ENCODE measurements at places on chromosomes 3 and 15.

DNA sequence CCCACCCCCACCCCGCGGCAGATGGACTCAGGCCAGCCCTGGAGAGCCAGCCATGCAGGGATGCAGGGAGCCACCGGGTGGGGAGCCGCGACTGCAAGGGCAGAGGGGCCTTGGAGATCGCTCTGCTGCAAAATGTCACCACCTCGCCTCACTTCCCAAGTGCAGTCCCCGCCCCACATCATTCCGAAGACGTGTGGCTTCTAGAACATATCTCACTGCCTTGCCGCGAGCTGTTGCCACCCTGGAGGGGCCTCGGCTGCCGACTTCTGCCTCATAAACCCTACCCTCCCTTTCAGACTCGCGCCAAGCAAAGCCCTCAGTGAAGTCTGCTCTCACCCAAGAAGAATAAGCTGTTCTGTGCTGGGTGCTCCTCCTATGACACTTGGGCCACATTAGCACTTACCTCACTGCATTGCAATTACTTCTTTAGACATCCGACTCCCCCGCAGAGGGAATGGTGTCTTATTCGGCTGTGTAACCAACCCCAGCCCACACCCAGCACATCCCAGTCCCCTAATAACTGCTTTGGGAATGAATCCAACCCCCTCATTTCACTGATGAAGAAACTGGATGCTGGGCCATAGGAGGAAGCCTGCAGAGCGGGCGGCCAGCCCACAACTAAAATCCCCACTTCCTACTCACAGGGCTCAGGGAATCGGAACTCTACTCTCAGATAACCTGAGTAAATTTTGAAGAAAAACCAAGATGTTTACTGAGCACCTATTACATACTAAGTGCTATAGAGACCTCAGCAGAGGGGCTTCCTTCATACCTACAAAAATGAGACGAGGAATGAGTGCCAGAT lies 8.6 kb downstream of the TLE3 start:
- no peak for DNase-seq

GRCh38 chr3:50248387-50248786 lies 12.4 kb downstream of the GNAI2 start:
- no peak for DNase-seq

DNA sequence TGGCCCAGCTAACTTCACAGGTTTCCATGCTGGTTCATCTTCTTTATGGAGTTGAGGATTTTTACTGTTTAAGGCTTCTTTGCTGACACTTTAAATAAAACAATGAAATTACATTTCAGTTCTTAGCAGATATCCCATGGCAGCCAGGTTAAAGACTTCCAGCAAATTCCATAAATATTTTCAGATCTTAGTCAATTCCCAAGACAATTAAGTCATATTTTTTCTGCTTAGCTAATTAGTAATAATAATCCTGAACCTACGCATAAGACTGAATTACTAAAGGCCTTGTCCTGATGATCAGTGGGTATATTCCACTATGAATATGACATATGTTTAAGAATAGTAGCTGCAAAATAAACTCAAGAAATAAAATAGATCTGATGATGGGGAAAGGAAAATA lies 83.3 kb downstream of the NR2E3 start:
- no peak for DNase-seq

DNA sequence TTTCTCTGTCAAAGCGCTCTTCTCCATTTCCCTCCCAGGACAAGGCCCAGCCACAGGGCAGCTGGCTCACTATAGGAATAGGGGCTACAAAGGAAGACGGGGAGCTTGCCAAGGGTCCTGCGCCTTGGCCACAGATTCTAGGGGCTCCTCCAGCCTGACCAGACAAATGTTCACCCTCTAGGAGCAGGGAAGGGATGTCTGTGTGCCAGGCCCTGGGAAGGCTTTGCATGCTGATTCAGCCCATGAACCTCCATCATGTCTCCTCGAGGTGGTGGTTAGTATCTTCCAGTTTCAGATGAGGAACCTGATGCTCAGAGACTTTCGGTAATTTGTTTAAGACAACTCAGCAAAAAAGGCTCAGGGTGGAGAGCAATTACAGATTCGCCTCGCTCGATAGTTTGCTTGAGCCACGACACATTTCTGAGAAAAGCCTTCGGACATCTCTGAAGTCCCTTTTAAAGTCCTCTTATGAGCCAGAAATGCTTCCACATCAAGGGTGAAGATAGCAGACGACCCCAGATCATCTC lies 110.0 kb downstream of the XXYLT1 start:
- DNase-seq = no peak

DNA sequence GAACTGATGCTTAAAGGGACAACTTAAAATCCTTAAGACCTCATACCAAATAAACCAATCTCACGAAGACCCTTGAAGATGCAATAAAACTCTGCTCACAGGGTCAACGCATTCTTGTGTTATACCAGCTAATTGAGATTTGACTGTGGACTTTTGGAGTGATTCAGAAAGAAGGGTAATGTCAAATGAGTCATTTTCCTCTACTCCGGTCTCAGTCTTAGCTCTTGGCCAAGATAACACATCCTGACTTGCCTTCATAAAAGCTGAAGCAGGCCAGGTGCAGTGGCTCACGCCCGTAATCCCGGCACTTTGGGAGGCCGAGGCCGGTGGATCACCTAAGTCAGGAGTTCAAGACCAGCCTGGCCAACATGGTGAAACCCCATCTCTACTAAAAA lies 3.8 kb downstream of the PKM start:
- peak; percentile 10 for DNase-seq

GRCh38 chr3:69370156-69370883 lies 15.6 kb downstream of the FRMD4B start:
- DNase-seq = peak; percentile 68

DNA sequence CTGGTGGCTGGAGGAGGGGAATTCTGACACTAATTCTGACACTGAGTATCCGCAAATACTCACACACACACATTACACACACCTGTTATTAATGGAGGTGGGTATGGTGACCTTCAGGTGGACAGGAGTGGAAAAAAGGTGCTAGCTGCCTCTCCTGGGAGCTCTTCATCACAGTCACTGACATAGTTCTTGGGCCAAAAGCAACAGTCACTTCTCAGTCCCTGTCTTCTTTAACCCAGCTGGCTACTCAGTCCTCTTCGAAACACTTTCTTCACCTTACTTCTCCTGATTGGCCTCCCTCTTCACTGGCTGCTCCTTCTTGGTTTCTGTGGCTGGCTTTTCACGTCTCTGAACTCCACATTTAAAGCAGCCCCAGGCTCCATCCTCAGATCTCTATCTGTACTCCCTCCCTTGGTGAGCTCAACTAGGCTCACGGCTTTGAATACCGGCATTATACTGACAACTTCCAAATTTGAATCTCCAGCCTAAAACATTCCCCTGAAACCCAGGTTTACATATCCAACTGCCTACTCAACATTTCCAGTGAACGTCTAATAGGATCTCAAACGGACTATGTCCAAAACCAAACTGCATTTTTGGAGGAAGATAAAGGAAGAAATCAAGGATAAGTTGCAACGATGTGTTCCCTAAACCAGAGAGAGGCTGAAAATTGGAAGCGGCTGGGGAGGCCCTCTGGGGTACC lies 53.2 kb upstream of the HEG1 start:
- DNase-seq = no peak

DNA sequence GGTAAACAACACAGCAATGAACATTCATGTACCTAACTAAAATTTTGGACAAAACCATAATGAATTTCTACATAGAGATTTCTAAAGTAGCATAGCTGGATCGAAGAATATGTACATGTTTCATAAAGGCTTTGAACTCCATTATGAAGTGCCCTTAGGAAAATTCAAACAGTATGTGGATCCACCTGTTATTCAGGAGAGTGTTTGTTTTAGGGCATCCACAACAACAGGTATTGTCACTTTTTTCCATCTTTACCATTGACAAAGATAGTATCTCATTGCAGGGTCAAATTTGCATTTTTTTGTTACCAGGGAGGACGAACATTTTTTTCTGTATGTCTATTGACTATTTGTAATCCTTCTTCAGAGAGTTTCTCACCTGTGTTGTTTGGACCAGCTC lies 75.0 kb downstream of the COL6A5 start:
- no peak for DNase-seq

DNA sequence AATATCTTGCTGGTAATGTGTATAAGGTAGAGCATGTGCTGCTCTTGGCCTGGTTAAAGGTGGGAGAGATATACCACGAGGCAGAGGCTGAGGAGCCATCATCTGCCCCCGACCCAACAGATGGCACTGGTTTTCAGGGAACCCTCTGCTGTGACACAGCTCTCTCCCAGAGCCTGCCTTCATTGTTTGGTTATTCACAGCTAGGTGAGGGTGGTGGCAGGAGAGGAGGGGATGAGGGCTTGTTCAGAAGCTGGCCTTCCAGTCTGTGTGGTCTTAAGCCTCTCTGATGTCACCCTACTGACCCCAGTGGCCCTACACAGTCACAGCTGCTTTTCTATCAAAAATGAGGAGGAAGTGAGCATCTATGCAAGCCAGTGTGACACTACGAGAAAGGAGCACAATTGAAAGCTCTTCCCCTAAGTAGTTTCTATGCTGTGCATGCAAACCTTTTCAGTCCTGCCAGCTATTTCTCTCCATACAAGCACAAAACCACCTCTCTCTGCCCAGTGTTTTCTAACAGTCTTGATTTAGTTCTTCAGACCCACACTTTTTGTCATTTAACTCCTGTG lies 258.4 kb upstream of the AGTR1 start:
- DNase-seq = no peak

GRCh38 chr15:101573951-101574350 lies 78.2 kb downstream of the TM2D3 start:
- DNase-seq = no peak

GRCh38 chr3:83317605-83318004 lies 1556.2 kb upstream of the GBE1 start:
- no peak for DNase-seq

DNA sequence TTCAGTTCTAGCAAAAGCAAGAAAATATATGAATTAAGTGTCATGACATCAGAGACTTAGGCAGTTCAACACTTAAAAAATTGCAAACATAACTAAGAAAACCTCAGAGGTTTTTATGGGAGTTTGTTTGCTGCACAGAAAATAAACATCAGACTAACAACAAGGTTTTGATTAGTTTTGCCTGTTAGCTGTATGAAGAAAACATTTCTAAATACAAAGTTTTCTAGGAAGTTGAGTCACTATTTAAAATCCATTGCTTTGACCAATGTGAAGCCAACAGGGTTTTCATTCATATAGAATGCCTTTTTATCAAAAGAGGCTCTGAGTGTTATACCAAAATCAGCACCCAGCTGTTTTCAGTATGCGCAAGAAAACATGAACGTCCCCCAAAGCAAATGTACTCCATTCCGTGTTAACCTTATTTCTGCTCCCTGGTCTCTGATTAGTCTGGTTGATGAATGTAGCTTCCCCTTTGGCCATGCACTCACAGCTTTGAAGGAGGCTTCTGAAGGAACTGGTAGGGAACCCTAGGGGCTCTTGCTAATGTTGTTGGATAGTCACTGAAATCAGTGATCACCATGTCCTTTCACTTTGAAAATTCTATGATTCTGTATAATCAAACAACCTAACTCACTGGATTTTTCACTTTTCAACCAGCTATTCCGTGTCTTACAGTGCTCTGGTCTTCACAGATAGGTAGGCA lies 89.6 kb upstream of the TSEN2 start:
- peak; percentile 37 for DNase-seq

- no peak for DNase-seq
Measured at GRCh38 chr3:144058713-144059112, 87.1 kb downstream of the DIPK2A start.

GRCh38 chr3:168220556-168220955 lies 124.8 kb upstream of the GOLIM4 start:
- DNase-seq = peak; percentile 8

DNA sequence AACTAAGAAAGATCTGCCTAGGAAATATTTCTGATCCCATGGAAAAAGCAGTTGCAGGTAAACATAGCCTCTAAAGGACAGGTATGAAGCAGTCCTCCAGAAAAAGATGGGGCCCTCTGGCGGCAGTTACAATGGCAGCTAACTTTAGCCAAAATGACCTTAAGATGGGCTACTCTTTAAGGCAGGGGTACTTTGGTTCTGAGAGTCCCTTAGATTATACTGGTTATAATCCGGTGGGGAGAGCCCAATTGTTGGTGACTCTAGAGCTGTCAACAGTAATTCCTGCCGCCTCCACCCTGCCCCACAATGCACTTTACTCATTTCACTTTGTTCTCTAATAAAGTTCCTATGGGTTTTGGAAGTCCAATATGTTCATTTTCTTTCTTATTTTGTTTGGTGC lies 412.8 kb upstream of the WNT5A start:
- no peak for DNase-seq

- DNase-seq = no peak
Measured at GRCh38 chr3:195129644-195130492, 141.1 kb downstream of the XXYLT1 start.

DNA sequence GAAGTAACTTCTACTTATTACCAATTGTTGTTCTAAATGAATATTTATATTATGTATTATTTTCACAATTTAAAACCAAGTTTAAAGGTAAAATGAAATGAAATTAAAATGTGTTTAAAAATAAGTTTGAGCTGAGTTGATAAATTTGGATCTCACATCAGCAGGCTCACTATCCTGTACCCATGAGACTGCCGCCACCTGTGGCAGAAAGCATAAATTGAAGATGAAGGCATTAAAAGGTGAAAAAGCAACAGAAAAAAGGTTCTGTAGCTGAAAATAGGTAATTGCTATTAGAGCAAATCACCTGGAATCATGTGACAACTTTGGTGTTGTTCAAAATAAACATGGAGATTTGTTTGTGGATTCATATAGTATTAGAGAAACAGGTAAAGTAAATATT lies 133.0 kb upstream of the CADM2 start:
- no peak for DNase-seq

- no peak for DNase-seq
Measured at GRCh38 chr3:10337323-10338163, 16.6 kb upstream of the SEC13 start.

DNA sequence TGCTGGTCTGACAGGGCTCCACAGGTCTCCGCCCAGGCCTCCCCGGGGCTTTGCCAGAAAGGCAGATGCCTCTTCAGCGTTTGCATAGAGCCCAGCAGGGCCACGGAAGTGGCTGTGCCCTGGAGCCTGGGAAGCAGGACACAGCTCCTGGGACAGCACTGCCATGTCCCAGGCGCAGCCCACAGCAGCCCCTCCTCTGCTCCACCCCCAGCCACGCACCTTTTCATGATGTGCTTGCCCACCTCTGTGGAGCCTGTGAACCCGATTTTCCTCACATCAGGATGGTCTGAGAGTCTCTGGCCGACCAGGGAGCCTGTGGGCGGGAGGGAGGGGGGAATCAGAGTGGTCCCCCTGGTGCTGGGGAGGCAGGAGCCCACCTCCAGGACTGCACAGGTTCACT lies 33.9 kb upstream of the SLC41A3 start:
- DNase-seq = no peak

- no peak for DNase-seq
Measured at GRCh38 chr3:125478326-125478725, 41.7 kb downstream of the SNX4 start.

GRCh38 chr3:159922193-159922840 lies 66.3 kb upstream of the IL12A start:
- no peak for DNase-seq

- no peak for DNase-seq
Measured at GRCh38 chr3:137765310-137766033, 1.4 kb downstream of the SOX14 start.

DNA sequence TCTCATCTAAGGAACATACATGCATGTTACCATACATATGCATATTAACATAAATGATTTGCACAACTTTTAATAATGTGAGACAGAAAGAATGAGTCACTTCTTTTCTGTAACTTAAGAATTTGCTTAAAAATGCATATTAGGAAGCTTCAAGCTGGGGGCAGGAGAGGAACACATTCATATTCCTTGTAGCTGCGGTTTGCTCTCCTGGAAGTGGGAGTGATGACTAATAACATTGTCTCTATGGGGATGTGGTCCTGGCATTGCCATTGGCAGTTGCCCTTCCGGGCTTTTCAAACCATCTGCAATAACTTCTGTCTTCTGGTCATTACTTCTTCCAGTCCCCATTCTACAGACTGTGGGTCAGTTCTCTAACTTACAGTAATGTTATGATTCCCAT lies 15.6 kb downstream of the CHST2 start:
- DNase-seq = peak; percentile 46

All from pons (tissue), 1 donor.